ENCODE measurements at places on chromosomes 13 and 19. TPM values are rescaled to one million over a fixed set of nuclear protein-coding genes. Genes with fewer than 3 reads are reported as not detected.

DNA sequence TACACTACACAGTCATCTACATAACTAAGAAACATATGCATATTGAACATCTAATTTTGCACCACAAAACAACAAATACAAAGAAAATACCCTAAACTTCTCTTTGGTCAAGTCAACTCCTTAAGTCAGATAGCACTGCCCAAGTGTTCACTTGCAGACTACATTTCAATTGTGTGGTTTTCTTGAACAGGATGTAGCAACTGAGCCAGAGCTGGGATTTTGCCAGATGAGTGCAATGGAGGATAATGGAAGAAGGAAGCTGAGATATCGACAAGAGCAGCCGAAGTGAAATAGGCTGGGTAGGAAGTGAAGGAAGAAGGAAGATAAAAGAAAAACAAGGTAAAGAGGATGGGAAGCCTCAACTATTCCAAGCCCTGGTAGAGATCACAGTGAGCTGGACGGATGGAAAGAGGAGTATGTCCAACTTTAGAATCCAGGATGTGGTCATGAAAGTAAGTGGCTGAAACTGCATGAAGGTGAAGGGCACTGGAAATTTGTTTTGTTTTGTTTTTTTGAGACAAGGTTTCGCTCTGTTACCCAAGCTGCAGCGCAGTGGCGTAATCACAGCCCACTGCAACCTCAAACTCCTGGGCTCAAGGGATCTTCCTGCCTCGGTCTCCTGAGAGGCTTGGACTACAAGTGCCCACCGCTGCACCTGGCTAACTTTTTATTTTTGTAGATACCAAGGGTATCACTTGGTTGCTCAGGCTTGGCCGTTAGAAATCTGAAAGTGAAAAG lies 15.0 kb downstream of the NUFIP1 start:
- peak overlapping the region; percentile 46 for H3K4me3 ChIP-seq
- peak overlapping the region; percentile 45 for H3K27ac ChIP-seq
- DNase-seq = peak; percentile 84

DNA sequence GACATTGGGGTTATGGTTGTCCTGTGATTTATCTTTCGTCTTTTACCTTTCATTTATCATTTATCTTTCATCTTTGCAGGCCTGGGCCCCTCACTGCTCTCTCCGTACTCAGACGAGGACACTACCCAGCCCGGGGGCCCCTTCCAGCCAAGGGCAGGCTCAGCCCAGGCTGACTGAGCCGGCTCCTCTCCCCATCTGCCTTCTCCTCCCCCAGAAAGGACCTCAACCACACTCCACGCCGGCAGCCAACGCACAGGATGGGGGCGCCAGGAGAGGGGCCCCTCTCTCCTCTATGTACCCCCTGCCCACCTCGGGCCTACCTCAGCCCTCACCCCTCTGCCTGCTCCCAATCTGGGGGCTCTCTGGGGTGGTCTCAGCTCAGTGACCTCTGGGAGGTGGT lies 7.4 kb upstream of the PPP5C start:
- DNase-seq = no peak
- H3K27ac ChIP-seq = no peak overlapping the region
- no peaks in the 10 kb centered on the region for H3K4me1 ChIP-seq
- no peak overlapping the region for H3K4me3 ChIP-seq
- no peaks in the 10 kb centered on the region for H3K36me3 ChIP-seq
- H3K27me3 ChIP-seq = no peaks in the 10 kb centered on the region

GRAMD1A gene
- 130 TPM for total RNA-seq

PBX4 gene
- not detected for total RNA-seq

NLRP12 gene
- total RNA-seq = 0.58 TPM
